ENCODE measurements at places on chromosomes 7 and 10. TPM values are rescaled to one million over a fixed set of nuclear protein-coding genes. Genes with fewer than 3 reads are reported as not detected.
A peak's percentile ranks its signal among the peaks of the same experiment; 100 is the strongest.

GRCh38 chr10:110680273-110681020, 36.3 kb downstream of the RBM20 start:
- peak overlapping the region; percentile 18 for H3K27ac ChIP-seq
- H3K4me1 ChIP-seq = peaks cover 27% of the 10 kb centered on the region
- DNase-seq = no peak
- no peaks in the 10 kb centered on the region for H3K36me3 ChIP-seq
- H3K4me3 ChIP-seq = no peak overlapping the region

GRCh38 chr7:95598511-95598910, 2.2 kb upstream of the PDK4 start:
- H3K4me3 ChIP-seq = no peak overlapping the region
- H3K27ac ChIP-seq = peak overlapping the region; percentile 75
- no peaks in the 10 kb centered on the region for H3K27me3 ChIP-seq
- peaks cover 30% of the 10 kb centered on the region for H3K4me1 ChIP-seq

DNA sequence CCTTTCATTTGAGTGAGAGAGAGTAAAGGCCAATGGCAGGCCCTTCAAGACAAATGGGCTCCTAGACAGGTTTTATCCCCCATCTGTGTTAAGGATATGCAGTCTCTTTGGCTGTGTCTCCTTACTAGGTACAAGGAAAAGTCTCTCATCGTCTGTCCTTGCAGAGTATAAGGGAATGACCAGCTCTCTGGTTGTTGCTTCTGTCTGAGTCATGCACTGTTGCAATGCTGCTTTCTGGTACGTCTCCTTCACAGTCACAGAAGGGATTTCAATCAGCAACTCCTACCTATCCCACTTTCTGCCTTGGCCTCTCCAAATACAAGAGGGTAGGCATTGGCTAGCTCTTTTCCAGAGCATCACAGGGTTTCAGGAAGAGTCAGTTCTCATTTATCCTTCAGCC, 48.1 kb downstream of the CTTNBP2 start:
- no peaks in the 10 kb centered on the region for H3K27me3 ChIP-seq
- no peaks in the 10 kb centered on the region for H3K36me3 ChIP-seq
- H3K4me3 ChIP-seq = no peak overlapping the region
- DNase-seq = no peak

The CARD11 gene
- total RNA-seq = 1.7 TPM

The ABCB1 gene
- not detected for total RNA-seq

The CALML3 gene
- not detected for total RNA-seq

Measured in chondrocyte (in vitro differentiated cells).